ENCODE measurements at places on chromosomes 13 and 19. TPM values are rescaled to one million over a fixed set of nuclear protein-coding genes. Genes with fewer than 3 reads are reported as not detected.
A peak's percentile ranks its signal among the peaks of the same experiment; 100 is the strongest.

- no peak for DNase-seq
Observed at GRCh38 chr13:113544071-113544891, 40.3 kb upstream of the TFDP1 start.

DNA sequence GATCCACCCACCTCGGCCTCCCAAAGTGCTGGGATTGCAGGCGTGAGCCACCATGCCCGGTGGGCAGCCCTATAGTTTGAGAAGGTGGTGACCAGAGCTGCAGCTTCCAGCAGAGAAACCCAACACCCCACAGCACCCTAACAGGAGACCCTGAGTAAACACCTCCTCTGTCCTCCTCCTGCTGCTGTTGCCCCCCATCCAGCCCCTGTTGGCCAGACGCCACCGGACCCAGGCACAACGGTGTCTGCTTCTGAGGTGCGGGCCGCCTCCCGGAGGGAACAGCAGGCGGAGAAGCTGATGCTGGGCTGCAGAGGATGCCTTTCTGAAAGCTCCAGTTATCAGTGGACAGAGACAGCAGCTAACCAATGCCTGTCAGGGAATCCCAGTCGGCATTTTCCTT is 175.5 kb downstream of the COL4A1 start:
- no peak for DNase-seq

DNA sequence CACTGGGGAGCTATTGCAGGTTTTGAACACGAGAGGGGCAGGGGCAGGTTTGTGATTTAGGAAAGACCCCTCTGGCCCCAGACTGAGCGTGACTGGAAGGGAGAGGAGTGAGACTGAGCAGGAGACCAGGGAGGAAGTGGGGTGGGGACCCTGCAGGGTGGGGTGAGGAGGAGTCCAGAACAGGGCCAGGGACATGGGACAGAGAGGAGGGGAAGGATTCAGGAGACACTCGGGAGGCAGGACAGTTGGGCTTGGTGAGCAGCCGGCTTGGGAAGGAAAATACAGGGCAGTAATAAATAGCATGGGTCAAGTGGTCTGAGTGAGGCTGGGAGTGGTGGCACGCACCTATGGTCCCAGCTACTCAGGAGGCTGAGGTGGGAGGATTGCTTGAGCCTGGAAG is 9.4 kb downstream of the FOSB start:
- no peak for DNase-seq

GRCh38 chr13:100815476-100816046 is 141.0 kb upstream of the TMTC4 start:
- DNase-seq, result no peak

GRCh38 chr13:45718063-45718462 is 15.9 kb downstream of the CBY2 start:
- DNase-seq, result no peak

DNA sequence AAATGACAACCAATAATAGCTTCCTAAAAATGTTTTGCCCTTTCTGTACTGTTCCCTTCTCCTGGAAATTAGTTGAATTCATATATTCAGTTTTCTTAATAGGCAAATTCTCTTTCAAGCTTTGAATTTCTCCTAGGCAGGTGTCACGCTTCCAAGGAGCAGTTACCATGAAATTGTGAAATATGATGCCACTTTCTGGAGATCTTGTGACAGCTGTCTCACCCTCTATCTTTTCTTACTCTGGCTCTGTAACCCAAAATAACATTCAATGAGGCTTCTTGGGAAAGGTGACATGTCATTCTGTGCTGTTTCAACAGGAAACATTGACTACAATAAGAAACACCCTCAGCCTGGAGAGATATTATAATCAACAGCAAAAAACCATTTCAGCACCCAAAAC is 80.3 kb upstream of the MRI1 start:
- DNase-seq, result no peak

DNA sequence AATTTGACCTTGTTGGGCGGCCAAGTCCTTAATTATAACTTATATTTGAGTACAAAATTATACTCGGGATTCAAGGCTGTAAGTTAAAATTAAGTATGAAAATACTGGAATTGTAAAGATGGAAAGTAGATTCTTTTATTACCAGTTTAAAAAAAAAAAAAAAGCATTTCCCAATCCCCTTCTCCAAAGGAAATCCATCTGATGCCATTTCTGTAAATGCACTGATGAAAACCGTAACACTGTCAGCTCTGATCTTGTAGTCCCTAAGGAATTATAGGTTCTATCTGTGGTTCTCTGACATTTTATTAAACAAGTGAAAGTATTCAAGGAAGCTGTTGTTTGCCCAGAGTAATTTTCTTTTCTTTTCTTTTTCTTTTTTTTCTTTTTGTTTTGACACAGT is 41.6 kb upstream of the HNRNPA1L2 start:
- peak; percentile 61 for DNase-seq

GRCh38 chr19:926589-927350 is 935 bp downstream of the ARID3A start:
- DNase-seq, result no peak

DNA sequence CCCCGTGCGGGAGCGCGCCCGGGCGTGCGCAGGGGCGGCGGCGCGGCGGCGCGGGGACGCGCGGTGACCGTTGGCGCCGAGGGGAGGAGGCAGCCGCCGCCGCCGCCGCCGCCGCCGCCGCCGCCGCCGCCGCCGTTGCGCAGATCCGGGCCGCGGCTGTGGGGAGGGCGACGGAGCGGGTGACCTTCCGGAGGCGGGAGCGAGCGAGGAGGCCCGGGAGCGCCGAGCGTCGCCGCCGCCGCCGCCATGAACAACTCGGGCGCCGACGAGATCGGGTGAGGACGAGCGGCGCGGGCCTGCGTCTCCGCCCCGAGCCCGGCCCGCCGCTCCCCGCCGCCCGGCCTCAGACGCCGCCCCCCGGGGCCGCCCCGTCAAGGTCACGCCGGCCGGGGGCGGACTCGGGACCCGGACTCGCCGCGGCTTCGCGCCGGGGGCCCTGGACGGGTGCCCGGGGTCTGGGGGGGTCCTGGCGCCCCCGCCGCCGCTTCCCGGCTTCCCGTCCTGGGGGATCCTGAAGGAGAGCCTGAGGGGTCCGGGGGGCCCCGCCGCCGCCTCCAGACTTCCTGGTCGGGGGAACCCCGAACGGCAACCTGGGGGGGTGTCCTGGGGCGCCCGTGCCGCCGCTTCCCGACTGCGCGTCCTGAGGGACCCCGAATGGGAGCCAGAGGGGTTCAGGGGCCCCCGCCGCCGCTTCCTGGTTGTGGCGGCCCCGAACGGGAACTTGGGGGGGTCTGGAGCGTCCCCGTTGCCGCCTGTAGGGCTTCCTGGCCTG is at the start of gene DAZAP1:
Gene DAZAP1, plus strand, starts transcription at position 59 of the 772 bp plus-strand sequence. Its CDS starts 188 bp downstream, at position 247.
- no peak for DNase-seq

DNA sequence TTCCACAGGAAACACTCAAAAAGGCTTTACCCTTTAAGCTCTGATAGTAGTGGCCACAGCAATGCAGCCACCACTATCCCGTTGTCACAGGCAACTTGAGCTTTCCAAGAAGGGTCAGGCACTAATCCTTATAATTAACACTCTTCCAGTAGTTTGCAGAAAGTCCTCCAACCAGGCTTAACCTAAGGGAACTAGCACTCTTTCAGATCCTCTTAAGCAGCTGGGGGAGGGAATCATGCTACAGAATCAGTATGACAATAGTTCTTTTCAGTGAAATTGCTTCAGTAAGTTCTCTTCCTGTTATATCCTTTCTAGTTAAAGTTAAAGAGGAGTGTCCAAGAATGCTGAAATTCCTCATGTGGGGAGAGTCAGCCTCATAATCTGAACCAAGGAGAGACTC is 82.2 kb downstream of the TNFSF11 start:
- no peak for DNase-seq

DNA sequence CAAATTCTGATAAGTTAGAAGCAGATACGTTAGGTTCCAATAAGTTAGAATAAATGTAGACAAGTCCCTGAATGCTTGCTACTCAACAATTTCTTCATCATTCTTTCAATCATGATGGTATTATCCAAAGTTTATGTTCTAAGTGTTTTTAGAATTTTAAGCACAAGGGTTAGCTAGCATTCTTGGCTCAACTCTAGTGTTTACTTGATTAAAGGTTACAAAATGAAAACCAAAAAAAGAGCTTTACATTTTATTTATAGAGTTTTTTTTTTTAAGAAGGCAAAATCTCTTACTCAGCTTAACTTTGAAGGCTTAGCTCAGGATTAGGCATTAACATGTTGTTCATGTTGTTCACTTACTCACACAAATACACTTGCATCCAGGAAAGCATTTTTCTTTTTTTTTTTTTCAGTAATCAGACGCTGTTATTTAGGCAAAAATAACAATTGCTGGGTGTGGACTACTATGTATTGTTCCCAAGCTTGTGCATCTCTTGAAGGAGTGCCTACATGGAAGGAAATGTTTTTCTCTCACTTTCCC is 420.6 kb downstream of the DCT start:
- DNase-seq, result no peak

DNA sequence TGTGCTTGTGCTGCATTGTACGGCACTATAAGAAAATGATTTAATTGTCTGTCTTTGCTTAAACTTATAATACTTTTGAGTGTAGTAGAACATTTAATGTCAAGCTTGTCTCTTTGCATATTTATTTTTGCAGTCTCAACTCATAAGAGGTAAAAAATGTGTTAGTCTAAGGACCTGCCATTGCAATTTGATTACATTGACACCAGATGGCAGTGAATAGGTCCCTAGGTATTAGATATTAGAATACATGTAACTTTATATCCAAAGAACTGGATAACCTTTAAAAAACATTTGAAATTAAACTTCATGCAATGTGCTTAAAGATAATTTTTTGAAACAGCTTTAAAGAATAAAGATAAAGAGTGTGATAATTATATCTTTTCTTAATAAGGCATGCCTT is 1421.3 kb downstream of the OLFM4 start:
- no peak for DNase-seq

GRCh38 chr19:1080360-1081161 is 13.6 kb downstream of the ARHGAP45 start:
- no peak for DNase-seq

GRCh38 chr13:35617420-35617819 is 140.9 kb upstream of the MAB21L1 start:
- no peak for DNase-seq

GRCh38 chr13:92255526-92255925 is 857.1 kb downstream of the GPC5 start:
- DNase-seq, result no peak

The URAD gene
- polyA plus RNA-seq, result not detected

The LPAR2 gene
- polyA plus RNA-seq, result 4.7 TPM

The RNF113B gene
- polyA plus RNA-seq, result not detected

The CAB39L gene
- 2.1 TPM for polyA plus RNA-seq

The KIR3DL1 gene
- not detected for polyA plus RNA-seq

The ZNF581 gene
- polyA plus RNA-seq, result 32.3 TPM

The PPM1N gene
- polyA plus RNA-seq, result 0.59 TPM

Data from endothelial cell of umbilical vein (primary cell).